Astrocyte (in vitro differentiated cells and primary cell): ENCODE measurements at places on chromosomes 3 and 15. TPM values are rescaled to one million over a fixed set of nuclear protein-coding genes. Genes with fewer than 3 reads are reported as not detected.
A peak's percentile ranks its signal among the peaks of the same experiment; 100 is the strongest.

EIF1B gene
- 59.3 and 62.5 TPM in 2 replicates for total RNA-seq

SMC4 gene
- 34.1 and 38.6 TPM in 2 replicates for total RNA-seq

CCR8 gene
- not detected in 2 replicates for total RNA-seq

KNL1 gene
- total RNA-seq: 2.0 and 3.3 TPM in 2 replicates

SAMD7 gene
- not detected in 2 replicates for total RNA-seq

TPRG1 gene
- total RNA-seq: 0.72 and 1.1 TPM in 2 replicates

C2CD4A gene
- total RNA-seq: not detected in 2 replicates

CHST13 gene
- not detected in 2 replicates for total RNA-seq

ITIH1 gene
- total RNA-seq: not detected in 2 replicates

ELP6 gene
- 27.6 and 31.5 TPM in 2 replicates for total RNA-seq

DNA sequence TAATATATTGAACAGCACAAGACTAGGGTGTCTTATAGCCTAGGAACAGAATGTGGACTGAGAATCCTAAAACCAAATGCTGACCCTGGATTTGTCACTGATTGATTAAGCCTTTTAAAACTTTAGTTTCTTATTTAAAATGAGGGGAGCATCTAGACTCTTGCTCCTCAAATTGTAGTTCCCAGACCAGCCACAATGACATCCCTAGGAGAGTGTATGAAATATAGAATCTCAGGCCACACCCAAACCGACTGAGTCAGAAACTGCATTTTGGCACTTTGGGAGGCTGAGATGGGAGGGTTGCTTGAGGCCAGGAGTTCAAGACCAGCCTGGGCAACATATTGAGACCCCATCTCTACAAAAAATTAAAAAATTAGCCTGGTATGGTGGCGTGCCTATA lies 287.8 kb upstream of the UMPS start:
- DNase-seq: no peak

GRCh38 chr15:41258750-41259471 lies 27.8 kb downstream of the CHP1 start:
- peak; percentile 79 for DNase-seq

DNA sequence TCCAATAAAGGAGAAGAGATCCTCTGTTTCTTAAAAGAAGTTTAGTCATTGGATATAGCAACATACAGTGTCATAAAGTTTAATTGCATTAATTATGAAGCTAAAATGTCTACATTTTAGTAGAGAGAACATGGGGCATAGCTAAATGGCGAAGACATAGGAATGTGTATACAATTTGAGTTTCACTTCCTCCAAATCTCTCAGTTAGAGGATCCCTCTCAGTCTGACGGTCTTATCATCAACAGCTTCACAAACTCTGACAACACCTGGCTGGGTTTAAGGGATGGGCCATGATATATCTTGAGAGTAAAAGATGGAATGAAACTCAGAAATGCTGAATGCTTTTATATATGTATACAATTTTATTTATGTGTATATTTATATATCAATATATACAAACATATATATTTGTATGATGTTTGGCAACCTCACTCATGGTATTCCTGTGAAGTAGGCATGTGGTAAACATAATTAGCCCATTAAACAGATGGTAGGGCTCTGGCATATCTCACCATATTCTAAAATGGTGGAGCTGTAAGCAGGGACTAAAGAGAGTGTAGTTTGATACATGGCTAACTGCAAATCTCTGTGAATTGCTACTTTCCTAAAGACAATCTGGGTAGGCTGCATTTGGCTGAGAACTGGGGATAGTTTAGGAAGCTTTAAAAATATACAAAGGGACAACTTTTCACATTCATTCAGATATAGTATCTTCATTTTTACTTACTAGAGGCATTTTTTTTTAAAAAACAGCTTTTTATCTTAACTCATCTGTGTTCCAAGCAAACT lies 111.6 kb downstream of the TIGIT start:
- no peak for DNase-seq

- DNase-seq: no peak
These were observed 4.2 kb downstream of the ABTB1 start for GRCh38 chr3:127676921-127677351.

GRCh38 chr3:158827773-158828172 lies 25.9 kb downstream of the MFSD1 start:
- DNase-seq: no peak

- DNase-seq: no peak
These were observed 30.2 kb upstream of the CRBN start for GRCh38 chr3:3209714-3210113.

DNA sequence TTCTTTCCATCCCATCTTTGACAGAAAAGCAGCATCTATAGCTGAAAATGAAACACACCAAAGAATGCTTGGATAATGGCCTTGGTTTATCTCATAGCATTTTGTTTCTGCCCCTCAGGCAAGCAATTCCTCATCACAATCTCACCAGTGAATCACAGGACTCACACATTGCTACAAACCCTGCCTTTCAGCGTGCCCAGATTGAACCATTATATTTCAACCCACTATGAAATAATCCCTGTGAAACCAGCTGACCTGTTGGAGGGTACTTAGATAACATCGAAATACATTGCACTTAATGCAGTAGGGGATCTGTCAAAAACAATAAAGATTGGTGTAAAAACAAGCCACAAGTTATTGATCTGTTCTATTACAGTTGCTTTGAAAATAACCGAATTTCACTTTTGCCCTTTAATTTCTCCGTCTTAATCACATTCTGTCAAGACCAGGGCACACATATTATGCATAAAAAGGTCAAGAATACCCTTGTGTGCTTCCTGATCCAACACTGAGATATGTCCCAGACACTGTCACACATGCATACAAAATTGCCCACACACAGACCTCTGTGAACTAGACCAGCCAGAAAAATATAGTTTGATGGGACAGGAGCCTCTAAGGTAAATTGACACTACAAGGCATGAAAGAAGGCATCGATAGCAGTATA lies 839.8 kb downstream of the NTRK3 start:
- no peak for DNase-seq

DNA sequence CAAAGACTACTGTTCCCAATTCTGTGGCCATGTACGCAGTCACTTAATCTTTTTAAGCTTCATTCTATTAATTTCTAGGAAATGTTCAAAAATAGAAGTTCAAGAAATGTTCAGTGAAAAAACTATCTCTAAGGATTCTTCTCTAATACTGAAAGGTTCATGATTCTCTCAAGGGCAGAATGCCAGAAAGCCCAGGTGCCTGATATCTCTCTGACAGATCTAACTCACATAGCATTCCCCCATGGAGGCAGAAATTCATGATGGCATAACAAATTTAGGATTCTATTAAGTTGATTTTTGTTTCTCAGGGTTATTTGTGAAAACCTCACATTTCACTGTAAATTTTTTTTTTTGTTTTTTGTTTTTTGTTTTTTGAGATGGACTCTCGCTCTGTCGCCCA lies 17.5 kb downstream of the CHRM5 start:
- DNase-seq: peak; percentile 36

DNA sequence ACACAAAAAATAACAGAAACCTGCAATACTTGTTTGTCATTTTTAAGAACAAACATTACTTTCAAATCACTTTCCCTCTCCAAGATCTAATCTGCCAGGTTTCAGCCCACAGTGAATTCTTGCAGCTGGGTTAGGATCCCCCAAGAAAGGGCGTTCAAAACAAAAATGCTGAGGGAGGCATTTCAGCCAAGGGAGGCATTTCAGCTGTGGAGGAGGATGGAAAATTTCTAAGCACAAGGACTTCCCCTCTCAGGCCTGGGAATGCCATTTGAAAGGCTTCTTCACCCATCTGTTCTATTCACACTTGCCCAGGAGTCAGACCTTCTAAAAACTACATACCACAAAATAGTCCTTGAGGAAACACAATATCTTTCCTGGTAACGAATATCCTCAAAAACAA lies 69.1 kb downstream of the P3H2 start:
- DNase-seq: no peak

DNA sequence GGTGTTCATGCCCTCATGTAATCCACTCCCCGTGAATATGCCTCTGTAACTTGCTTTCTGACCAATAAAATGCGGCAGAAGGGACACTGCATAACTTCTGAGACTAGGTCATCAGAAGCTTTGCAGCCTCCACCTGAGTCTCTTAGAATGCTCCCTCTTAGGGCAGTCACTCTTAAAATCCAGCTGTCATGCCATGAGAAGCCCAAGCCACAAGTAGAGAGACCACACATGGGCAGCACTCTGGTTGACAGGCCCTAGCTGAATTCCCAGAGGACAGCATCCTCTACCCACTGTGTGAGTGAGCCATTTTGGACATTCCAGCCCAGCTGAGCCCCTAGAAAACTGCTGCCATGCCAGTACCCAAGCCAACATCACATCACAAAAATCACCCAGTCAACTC lies 41.4 kb downstream of the SCAPER start:
- DNase-seq: no peak
